ENCODE measurements at places on chromosomes 7 and 10.

GRCh38 chr7:75983471-75984129 is 10.8 kb downstream of the TMEM120A start:
- DNase-seq = no peak

DNA sequence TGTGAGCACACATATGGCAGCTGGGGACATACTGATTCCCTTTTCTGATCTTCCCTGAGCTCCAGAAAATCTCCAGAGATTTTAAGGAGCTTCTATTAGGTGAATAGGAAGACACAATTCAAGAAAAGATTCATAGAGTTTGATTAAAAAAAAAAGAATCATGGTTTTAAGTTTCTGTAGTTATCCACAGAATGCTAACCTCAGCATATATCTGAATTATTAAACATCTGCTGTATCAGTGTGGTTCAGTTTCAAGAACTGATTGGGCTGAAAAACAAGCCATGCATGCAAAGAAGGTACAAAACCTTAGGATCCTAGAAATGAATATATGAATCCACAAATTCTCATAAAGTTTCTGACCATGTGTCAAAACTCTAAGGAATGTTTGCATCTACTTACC is 94.1 kb upstream of the ZNF438 start:
- no peak for DNase-seq

DNA sequence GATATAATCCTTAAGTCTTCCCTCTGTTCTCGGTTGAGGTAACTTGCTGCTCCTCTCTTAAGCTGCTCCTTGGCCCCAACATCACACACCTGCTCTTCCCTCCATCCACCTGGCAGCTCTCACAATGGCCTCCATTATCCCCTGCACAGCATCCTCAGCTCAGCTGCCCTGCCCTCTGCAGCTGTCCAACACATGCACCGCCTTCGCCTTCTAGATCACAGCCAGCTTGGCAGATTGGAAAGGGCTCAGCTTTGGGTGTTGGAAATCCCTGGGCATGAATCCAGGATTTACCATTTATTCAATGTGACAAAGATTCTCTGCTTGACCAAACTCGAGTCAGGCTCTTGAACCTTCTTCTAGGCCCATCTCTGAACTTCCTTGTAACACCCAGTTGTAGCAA is 20.6 kb downstream of the RGR start:
- DNase-seq = peak; percentile 4

DNA sequence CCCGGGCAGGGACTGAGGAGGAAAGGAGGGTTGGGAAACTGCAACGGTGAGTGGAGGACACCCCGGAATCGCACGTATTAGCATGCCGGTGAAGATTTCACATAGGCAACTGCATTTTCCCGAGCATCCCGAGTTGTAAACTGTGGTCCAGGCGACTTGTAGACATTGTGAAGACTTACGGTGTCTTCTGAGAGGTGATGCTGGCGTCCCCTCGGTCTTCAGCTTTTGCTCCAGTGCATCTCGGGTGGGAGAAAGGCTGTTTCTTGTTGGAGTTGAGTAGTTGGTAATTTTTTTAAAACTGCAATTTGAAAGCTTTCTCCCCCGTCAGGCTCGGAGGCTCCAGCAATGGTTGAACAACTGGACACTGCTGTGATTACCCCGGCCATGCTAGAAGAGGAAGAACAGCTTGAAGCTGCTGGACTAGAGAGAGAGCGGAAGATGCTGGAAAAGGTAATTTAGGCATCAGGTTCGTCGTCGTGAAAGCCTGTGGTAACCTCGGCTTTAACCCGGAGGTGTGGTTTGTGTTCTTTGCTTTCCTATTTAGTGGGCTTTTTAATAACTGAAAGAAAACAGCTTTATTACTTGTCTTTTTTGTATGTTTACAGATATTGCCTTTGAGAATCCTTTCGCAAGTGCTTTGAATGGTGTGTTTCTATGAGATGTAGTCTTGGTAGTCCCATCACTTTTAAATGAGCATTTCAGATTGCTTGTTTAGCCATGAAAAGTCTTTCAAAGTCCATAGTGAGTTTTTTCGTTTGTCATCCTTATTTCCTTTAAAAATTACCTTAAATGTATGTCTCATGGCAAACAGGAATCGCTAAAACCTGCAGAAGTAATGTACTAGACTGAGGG is 687 bp downstream of the HELLS start:
- peak; percentile 40 for DNase-seq

DNA sequence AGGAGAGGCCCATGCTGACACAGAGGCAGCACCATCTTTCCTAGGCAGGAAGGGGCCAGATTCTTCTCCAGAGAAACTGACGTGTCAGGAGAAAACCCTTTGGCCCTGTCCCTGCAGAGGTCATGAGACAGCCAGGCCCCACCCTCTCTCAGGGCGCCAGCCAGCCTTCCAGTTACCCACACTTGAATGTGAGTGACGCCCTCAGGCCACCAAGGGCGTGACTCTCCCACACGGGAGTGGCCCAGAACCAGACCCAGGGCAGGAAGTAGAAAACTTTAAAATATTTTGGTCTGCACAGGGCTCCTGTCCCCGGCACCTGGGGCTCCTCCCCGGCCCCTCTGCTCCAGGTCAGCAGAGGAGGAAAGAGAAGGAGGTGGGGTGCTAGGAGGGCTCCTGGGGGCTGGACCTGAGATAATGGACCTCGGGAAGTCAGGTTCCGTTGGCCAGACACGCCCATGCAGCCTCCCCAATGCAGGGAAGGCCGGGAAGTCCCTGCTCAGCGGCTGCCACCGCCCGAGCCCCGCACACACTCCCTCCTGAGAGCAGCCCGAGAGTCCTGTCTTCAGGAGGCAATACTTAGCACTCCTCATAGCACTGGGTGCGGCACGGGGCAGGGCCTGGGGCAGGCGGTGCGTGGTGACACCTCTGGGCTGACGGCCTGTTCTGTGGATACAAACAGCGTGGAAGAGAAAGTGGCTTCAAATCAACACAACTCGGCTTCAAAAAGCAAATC is 67.0 kb upstream of the CFAP46 start:
- no peak for DNase-seq

- DNase-seq = no peak
Observed at GRCh38 chr7:52799817-52800216, 235.6 kb upstream of the POM121L12 start.

DNA sequence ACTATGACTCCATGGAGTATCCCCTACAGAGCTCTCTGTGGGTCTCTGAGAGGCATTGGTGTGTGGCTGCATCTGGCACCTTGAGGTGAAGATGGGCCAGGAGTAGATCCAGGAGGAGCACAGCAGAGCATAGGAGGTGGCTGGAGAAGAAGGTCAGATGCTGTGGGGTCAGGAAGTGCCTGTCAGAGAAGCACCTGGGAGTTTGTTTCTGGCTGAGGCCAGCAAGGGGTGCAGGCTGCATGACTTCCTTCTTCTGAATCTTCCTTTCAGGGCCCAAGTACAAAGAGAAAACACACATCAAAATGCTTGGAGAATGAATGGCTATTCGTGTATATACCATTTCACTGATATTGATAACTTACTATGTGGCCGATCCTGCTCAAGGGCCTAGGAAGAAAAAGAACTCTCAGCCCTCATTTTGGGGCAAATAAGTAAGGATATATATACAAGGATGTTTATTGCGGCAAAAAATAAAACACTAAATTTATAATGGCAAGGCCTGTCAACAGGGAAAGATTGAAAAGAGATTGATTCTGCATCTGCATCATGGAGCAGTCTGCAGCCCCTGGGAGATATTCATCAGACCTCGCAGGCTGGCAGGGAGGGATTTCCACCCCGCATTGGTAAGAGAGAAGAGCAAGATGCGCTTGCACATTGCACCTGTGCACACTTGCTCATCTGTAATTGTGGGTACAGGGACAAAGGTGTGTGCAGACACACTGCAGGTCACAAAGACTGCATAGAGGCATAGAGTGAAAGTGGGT is 39.2 kb downstream of the PTPRE start:
- no peak for DNase-seq

DNA sequence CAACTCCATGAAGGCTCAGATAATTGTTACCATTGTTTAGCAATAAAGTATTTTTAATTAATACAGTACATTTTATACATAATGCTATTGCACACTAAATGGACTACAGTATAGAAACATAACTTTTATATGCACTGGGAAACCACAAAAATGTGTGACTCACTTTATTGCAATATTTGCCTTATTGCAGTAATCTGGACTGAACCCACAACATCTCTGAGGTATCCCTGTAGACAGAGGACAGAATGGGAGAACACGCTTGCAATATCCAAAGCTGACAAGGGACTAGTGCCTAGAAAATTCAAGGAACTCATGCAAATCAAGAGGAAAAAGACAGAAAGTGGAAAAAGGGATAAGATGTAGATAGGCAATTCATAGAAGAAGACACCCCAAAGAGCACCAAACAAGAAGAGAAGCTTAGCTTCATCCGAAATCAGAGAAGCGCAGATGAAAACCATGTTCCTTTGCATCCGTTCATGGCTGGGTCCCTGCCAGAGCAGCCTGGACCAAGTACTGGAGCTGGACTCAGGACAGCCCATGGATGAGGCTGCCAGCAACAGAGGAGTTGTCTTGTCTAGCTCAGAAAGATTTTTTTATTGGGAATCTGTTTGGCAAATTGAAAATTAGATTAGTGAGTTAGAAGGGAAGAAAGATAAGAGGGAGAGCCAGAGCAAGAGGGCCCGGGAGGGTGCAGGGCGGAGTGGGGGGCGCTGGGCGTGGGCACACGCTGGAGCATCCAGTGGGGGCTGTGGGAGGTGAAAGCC is 16.0 kb upstream of the GALNTL5 start:
- no peak for DNase-seq

DNA sequence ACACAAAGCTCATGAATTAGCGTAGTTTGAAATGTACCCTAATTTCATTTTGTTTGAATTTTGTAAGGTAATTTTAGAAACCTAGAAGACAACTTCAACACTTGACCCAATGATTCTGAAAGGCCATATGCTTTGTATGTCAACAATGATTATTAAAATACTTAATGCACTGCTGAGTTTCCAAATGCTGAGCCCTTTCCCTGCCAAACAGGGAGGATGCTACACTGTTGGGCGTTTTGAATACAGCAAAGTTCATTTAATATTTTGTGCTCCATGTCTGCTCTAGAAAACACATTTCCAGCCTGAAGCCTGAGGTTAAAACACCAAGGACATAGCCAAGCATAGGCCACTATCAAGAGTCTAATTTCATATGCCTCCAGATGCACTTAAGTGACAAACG is 99.8 kb downstream of the ICA1 start:
- DNase-seq = no peak

- DNase-seq = peak; percentile 78
Observed at GRCh38 chr10:62804356-62805230, at the start of gene ADO. Gene ADO (plus strand): TSS chr10:62804720. CDS start chr10:62805060, 340 bp downstream.

DNA sequence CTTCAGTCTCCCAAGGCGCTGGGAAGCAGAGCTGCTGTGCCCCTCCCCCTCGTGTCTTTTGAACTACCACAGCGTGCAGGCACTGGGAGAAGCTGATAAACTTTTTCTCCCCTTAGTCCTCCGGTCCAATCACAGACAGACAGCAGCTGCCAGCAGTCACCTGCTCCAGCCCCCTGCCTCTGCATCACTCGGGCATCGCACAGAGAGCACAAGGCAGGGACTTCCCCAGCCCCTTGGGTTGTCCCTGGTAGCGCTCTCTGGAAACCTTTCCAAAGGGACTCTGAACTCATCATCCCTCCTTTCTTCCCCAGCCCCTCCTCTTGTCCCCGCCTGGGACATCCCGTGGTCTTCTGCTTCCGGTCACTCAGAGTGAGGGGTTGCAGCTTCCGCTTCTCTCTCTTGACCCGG is 1.4 kb upstream of the NEUROG3 start:
- no peak for DNase-seq

GRCh38 chr10:28637346-28637745 is 40.0 kb upstream of the BAMBI start:
- DNase-seq = no peak

GRCh38 chr7:108057951-108058481 is 55.1 kb upstream of the LAMB1 start:
- no peak for DNase-seq

GRCh38 chr7:102030696-102031095 is 213.3 kb downstream of the CUX1 start:
- no peak for DNase-seq

GRCh38 chr7:20797462-20798080 is 10.9 kb upstream of the SP8 start:
- DNase-seq = peak; percentile 66

DNA sequence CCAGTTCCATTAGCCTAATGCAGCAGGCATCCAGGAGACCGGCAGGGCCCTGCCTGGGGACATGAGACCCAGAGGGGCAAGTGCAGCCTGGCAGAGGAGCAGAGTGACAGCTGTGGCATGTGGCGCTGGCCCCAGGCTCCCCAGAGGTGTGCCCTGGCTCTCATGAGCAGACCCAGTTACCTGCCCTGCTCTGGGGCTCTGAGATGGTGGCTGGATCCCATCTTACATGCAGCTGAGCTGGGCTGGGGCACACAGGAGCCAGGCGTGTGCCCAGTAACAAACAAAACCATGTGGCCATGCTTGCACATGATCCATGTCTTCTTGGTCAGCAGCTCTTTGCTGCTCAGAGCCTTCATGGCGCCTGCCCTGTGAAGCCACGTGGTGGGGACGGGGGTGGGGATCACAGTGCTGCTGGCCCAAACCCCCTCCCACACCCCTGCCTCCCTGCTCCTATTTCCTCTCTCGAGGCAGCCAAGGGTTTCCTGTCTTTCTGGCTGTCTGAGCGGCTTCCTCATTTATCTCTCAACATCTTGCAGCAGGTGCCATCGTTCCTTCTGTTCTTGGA is 40.3 kb upstream of the GTF2I start:
- DNase-seq = no peak

DNA sequence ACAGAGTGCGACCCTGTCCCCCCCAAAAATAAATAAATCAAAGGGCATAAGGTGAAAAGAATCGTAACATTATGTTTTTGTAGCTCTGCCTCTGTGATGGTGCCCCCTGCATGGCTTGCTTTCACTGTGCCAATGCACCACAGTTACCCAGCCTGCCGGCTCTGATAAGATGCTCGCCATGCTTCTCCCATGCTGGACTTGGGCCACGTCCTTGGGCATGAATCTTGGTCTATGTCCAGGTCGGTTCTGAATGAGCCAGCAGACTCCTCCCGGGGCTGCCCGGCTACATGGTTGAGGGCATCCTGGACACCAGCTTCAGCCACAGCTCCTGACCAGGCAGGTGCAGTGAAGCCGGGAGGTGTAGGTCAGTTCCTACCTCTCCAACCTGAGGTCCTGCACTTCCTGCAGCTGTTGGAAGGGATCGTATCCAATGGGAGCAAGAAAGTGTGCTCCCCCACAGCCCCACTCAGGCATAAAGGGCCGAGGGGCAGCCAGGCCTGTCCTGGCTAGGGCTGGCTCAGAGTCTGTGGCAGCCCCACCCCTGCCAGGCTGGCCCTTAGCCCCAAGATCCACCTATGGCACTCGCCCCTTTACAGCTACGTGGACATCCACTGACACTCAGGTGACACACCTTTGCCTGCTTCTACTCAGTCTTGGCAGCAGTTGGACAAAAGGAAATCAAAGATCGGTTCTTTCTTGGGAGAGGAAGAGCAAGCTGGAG is 34.1 kb downstream of the CHST3 start:
- DNase-seq = no peak
